ENCODE measurements at places on chromosomes 6 and 20.

DNA sequence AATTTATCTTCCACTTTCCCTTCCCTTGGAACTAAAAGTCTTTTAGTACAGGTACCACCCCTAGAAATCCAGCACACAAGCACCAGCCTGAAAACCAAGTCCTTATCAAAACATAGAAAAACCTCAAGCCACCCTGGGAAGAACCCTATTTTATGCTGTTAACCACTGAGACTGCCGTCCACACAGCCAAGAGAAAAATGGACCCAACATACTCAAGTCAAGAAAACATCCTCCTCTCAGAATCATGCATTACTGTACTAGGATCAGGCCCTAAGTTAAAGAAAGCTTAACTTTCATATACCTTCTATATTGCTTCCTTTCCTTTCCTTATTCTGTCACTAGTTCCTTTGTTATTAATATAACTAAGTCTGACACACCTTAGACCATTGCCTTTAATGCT is 16.9 kb upstream of the GOPC start:
- DNase-seq, result no peak

DNA sequence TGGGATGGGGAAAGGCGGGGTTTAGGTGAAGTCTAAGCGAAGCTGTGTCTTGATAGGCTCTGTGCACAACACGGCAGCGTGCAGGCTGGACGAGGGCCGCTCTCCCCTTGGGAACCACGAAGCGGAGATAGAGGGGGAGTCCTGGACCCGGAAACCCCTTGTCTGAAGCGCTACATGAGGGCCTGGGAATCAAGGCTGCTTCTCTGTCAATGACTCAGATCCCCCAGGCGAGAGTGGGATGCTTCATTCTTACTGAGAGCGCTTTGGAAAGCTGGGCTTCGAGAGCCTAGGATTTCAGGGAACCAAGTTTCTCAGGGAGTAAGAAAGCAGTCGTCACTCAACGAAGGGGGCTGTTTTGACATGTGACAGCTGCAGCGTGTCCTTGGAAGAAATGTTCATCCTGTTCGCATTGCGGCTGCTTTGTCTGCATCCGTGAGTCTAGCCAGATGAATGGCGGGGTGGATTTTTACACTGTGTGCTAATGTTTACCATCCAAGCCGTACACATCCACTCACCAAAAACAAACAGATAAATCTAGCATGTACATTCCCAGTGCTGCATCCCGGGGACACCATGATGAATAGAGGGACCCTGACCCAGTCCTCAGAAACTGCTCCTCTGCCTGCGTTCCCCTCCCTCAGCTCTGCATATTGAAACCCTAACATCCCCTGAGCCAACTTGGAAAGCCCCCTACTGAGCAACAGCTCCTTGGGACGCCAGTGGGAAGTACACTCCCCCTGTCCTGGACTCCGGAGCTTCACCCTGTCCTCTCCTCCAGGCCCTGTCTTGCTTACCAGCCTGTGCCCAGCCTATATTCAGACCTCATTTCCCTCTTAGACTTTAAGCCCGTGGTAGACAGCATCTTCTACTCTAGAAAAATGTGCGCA is 24.5 kb upstream of the RTF2 start:
- no peak for DNase-seq

GRCh38 chr6:74256381-74256780 is 560.4 kb downstream of the CD109 start:
- no peak for DNase-seq

GRCh38 chr6:167669870-167670802 is 156.6 kb upstream of the AFDN start:
- DNase-seq, result no peak

GRCh38 chr6:30418448-30418847 is 70.9 kb upstream of the HLA-E start:
- no peak for DNase-seq

DNA sequence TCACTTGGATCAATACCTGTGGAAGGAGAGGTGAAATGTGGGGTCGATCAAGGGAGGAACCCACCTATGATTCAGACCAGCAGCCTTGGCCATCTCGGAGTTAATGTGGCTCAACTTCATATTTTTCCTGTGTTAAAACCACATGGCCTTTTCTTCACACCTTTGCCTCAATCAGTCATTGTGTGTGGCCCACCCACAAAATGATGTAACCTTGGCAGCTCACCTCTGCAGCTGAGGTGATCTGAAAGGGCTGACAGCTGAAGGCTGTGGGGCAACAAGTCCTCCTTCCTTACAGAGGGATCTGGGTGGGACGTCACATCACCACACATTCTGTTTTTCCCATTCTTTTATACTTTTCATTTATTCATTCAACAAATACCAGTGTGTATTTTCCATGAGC is 357.1 kb upstream of the HSF2 start:
- DNase-seq, result no peak

- no peak for DNase-seq
Measured at GRCh38 chr20:7935027-7935551, 5.2 kb downstream of the HAO1 start.

DNA sequence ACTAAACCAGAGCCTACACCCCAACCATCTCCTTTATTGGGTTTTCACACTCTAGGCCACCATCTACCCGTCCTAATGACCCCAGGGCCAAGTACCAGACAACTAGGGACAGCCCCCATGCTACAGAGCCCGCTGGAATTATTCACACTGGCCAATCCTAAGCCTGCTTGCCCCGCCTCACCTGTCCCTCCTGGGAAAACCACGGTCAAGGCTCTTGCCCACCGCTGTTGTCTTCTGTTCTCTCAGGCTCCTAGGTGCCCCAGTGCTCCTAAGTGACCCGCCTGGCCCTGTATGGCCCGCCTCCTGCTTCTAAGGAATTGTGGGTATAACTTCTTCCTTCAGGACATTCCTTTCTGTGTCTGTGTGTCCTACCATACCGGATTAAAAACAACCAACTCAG is 453.4 kb downstream of the CD83 start:
- DNase-seq, result no peak

DNA sequence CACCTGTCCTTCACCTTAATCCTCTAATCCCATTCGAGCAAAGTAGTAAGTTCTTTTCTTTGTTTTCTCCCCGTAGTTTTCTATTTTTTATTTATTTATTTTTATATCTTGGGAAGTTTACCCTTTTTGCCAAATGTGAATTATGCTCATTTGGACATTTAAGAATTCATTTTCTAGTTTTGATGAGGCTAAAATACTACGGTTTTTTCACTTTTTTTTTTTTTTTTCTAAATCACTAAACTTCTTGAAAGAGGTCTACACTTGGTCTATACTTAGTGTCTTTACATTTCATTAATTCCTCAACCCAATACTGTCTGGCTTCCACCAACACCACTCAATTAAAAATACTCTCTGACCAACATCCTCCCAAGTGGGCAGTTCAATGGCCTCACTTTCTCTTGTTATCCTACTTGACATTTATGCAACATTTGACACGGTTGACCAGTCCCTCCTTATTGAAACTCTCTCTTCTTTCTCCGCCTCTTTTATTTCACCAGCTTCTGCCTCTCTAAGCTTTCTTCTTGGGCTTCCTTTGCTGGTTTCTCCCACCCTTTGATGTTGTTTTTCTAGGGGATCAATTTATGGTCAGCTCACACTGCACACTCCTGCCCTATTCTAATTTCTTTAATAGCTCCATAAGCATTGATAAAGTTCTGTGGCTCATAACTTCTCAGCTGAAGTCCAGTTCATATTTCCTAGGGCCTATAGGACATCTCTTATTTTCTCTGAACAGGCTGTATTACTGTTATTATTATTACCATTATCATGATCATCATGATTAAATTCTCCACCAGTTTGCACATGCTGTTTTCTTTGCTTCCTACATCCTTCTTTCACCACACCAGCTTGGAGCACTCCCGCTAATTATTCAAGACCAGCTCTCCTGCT is 72.6 kb upstream of the CITED2 start:
- no peak for DNase-seq

DNA sequence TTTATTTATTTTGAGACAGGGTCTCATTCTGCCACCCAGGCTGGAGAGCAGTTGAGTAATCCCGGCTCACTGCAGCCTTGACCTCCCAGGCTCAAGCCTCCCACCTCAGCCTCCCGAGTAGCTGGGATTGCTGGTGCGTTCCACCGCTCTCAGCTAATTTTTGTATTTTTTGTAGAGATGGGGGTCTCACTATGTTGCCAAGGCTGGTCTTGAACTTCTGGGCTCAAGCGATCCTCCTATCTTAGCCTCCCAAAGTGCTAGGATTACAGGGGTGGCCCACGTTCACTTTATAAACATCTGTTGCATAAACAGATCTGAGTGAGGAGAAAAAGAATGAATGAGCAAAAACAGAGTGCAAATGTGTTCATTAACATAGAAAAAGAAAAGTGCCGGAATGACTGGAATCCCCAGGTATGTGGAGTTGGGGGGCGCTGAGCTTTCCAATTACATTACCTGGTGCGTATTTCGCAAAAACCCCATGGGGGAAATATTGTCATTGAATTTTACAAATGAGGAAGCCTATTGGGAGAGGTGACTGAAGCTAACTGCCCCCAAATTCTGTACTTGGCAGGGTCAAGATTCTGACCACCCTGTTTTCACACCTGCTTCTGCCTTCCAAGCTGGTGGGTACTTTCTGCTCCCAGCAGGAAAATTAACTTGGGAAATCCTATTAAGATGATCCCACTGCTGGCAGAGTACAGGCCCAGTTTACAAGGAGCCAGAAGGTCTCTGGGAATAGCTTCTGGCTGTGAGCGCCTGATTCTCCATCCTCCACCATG is 207.7 kb upstream of the JARID2 start:
- DNase-seq, result no peak

- no peak for DNase-seq
Measured at GRCh38 chr20:9769954-9770353, 68.9 kb downstream of the PAK5 start.

- DNase-seq, result no peak
Measured at GRCh38 chr20:48781634-48782033, 46.2 kb downstream of the PREX1 start.

GRCh38 chr6:84511929-84512328 is 252.5 kb downstream of the TBX18 start:
- no peak for DNase-seq

GRCh38 chr6:21593927-21594415 is 420 bp downstream of the SOX4 start:
- DNase-seq, result peak; percentile 67

DNA sequence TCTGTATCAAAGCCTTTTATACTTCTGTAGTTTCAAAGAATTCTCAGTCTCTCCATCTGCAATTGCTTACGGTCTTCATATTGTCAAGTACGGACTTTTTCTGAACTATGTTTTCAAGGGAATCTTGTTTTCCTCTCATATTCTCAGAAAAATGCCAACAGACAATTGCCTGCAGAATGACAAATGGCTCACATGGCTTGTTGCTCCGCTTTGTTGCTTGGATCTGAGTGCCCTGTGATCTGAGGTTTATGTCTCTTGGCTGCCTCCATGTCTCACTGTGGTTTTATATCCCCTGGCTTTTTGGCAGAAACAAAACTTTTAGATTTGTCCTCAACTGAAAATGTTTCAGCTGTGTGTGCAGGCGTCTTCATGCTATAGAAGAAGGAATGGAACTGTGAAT is 285.4 kb upstream of the CHD6 start:
- no peak for DNase-seq

- DNase-seq, result no peak
Measured at GRCh38 chr20:32780278-32780677, 18.1 kb downstream of the DNMT3B start.

DNA sequence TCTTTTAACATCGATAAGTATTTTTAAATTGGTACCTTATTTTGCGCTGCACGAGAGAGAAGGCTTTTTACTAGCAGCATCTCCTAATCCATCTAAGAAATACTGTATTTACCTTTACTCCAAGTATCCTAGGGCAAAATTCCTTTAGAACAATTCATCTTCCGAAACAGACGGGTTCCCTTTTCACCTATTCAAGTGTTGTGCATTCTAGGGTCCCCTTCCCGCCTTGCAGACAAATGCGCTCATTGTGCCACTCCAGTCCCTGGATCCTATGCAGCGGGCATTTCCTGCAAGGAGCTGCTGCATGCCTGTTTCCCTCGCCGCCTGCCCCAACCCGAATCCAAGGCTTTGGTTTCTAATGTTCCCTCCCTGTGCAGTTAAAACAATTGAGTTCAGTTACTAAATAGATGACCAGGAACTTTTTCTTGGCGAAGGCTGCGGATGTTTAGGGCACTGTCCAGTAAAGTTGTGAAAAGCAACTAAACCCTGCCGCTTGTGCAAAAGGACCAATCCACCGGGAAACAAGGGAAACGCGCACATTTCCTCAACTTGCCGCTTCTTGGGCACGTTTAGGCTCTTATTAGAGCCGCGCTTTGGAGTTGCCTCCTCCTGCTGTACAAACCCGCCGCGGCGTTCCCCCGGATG is 556 bp upstream of the SCAF8 start:
- peak; percentile 71 for DNase-seq

DNA sequence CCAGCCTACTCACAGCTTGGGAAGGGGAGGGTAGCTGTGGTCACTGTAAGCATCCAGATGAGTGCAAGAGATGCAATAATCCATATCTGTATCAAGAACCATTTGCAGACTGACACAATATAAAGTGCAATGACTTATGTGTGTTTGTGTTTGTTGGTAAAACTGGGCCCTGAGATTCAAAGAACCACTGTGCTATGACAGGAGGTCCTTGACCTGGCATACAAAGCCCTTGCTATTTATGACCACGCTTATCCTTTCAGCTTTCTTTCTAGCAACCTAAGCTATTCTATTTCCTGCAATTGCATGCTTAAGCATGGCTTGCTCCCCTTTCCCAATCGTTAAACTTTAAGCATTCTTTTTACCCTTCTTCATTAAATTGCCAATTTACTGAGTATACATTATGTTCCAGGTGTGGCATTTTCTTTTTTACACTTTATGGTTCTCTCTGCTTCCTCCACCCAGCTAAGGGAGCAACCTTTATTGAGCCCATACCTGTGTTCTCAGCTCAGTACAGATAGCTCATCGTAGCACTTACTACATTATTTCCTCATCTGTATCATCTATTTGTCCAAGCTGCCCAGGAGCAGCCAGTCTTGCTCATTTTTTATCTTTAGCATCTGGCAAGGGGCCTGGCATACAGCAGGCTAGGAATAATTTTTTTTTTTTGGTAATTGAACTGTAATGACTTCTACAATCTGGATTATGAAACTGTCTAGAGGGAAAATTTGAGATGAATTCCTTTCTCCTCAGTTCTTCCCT is 3.5 kb downstream of the MCUR1 start:
- DNase-seq, result no peak

GRCh38 chr6:53861518-53861917 is 66.7 kb downstream of the LRRC1 start:
- DNase-seq, result no peak

DNA sequence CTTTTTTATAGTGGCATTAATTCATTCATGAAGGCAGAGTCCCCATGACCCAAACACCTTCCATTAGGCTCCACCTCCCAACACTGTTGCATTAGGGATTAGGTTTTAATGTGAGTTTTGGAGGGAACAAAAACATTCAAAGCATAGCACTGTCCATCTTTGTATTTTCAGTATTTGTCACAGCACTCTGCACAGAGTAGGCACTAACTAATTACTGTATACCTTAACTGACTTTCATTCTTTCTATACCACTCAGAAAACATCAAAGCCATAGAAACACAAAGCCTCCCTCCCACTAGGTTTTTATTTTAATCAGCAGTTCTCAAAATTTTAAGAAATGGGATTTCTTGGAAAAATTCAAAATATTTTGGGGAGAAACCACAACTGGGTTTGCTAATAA is 21.8 kb upstream of the AHI1 start:
- DNase-seq, result no peak

GRCh38 chr6:109235481-109236038 is 140.3 kb downstream of the CEP57L1 start:
- DNase-seq, result no peak
